Ureter (tissue), 1 donor: ENCODE measurements at places on chromosomes 12 and 14.

- DNase-seq, result no peak
Observed at GRCh38 chr12:46221255-46222128, 47.4 kb downstream of the SLC38A1 start.

DNA sequence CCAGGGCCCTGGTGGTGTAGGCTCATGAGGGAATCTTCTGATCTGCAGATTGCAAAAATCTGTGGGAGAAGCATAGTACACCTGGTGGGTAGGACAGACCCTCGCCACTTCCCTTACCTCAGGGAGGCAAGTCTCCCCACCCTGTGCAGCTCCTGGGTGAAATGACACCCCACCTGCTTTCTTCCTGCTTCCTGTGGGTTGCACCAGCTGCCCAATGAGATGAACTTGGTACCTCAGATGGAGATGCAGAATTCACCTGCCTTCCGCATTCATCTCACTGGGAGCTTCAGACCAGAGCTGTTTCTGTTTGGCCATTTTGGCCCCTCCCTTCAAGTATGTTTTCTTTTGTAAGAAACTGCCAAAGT, 4.7 kb downstream of the CLEC2D start:
- no peak for DNase-seq

- no peak for DNase-seq
Observed at GRCh38 chr14:66709291-66709690, 201.3 kb downstream of the GPHN start.

DNA sequence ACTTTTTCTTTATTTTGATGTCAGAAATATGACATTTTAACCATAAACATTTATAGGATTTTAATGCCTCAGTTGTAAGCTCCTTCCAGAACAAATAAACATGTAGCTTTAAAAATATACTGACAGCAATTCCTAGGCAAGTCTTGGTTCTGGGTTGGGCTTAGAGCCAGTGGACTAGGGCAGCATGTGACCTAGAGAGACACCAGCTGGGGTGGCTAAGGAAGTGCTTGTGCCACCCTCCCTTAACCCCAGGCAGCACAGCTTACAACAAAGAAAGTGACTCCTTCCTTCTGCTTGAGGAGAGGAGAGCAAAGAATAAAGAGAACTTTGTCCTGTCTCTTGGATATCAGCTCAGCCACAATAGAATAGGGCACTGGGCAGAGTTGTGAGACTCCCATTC, 61.6 kb upstream of the KTN1 start:
- no peak for DNase-seq

- DNase-seq, result no peak
Observed at GRCh38 chr14:104665657-104666522, 23.5 kb upstream of the INF2 start.
